ENCODE measurements at places on chromosomes 13 and 19.

GRCh38 chr19:55352040-55352439 lies 2.5 kb downstream of the COX6B2 start:
- DNase-seq, result no peak

DNA sequence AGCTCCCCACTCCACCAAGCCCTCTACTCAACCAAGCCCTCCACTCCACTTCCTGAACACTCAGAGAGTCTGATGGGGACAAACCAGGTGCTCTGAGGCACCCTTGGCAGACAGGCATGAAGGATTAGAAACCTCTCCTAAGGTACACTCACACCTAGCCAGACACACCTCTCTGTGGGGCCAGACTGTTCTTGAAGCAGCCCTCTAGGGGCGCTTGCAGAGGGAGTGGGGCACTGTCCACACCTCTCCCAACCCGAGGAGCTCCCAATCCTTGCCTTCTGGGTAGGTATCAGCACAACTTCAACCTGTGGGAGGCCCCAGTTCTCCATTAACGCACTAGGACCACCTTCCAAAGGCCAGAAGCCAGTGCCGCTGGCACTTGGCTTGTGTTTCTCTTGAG lies 108.7 kb upstream of the VSTM2B start:
- no peak for DNase-seq

GRCh38 chr13:65856431-65856830 lies 1373.7 kb downstream of the PCDH9 start:
- no peak for DNase-seq

DNA sequence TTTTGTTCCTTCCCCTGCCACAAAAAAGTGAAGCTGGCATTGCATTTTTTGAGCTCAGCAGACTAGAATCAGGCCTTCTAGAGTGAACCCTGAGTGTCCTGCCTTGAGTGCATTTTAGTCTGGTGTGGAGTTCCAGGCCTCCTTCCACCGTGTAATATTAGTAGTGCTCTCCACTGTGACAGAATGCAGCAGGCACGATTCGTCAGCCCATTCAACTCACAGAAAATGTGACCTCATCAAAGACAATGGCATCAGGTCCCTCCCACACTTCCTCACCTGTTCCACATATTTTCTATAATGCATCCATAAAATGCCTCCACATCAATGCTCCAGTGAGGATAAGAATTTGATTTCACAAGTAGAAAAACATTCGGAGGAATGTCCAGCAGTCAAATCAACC lies 227.6 kb downstream of the FGF9 start:
- no peak for DNase-seq

DNA sequence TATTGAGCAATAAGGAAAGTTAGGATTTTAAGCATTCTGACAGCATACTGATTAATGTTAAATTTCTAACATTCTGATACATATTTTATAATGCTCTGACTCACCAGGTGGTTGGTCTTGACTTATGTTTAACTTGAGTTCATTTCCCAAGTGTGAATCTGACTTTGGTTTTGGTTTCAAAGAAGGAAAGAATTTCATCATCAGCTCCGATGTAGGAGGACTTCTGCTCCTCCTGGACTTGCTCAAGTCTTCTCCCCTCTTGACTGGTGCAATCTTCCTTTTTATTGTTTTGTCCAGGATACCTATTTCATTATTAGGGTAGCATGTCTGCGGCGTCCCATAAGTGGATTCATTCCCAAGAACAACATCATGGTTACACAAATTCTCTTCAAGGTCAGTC lies 141.3 kb downstream of the RNF17 start:
- DNase-seq, result no peak

DNA sequence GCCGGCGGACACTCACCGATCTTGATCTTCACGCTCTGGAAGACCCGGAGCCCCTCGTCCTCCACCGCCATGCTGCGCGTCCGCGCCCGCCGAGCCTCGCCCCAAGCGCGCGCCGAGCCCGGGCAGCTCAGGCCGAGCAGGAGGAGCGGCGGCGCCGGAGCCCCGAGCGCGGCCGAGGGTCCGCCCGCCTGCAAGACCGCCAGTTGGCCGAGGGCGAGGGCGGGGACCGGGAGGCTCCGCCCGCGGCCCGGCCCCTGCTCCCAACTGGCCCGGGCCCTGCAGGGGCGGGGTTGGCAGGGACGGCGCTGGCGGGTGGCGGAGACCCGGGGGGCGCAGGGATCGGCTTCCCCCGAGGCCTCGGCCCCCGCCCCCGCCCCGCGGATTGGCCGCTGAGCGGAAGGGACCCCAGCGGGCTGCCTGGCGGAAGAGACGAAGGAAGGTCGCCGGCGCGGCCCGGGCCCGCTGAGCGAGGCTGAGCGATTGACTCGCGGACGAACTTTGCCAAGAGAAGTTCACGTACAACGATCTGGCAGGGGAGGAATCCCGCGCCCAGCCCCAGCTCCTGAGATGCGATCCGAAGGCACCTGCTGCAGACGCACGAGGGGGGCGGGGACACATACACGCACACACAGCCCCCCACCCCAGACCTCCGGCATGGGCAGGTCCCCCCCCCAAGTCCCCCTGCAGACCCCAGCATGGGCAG lies at the start of gene RASA3:
TSS of gene RASA3 (minus strand) at position 205 of the 703 bp plus-strand sequence. CDS start at position 71, 134 bp downstream.
- peak; percentile 33 for DNase-seq

- DNase-seq, result no peak
Measured at GRCh38 chr19:9054207-9054606, 32.7 kb upstream of the OR1M1 start.

- no peak for DNase-seq
Measured at GRCh38 chr19:10193790-10194499, 808 bp downstream of the DNMT1 start.

DNA sequence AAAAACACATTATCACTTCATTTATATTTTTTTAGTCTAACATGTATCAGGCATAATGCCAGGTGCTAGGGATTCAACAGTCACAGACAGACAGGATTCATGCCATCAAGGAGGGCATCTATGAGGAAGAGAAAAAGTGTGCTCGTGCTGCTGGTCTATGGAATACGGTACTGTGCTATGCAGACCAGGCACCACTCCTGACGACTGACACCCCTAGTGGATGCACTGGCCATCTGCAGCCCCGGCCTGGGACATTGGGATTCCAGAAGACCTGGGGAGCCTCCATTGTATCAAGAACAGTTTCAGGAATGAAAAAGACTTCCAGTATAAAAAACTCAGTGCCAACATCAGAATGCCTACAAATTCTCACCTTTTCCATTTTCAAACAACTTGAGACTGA lies 94.0 kb downstream of the KLF12 start:
- no peak for DNase-seq

- no peak for DNase-seq
Measured at GRCh38 chr19:58385313-58385890, 1.7 kb upstream of the RPS5 start.

- no peak for DNase-seq
Measured at GRCh38 chr13:63364159-63364558, 1948.5 kb upstream of the PCDH20 start.

DNA sequence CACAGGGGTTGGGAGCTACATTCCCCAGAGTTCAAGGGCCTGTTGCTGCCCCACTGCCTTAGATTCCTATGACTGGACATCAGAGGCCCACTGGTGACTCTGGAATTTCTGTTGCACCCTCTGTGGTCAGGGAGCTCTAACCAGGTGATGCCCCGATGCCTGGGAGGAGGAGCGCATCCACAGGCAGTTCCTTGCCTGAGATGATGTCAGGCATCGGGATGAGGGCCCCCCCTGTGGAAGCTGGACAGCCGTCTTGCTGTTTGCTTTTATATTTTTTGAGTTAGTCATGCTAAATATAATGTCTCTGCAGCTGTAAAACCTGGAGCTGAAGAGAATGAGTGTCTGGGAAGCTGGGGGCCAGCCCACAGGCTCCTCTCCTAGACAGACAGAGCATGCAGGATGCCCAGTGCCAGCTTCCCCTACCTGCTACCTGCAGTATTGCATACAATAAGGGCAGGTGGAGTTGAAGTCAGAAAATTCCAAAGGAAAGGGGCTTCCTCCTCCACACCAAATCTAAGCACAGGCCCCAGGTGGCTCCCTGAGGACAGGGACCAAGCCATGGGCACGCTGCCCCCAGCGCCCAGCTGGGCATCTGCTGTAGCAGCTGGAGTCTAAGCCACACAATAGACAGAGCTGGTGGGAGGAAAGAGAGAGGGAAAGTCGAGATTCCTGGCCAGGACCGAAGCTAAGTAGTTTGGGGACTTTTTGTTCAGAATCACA lies 16.2 kb downstream of the COL4A2 start:
- no peak for DNase-seq

GRCh38 chr19:39224910-39225309 lies 19.9 kb downstream of the IFNL3 start:
- DNase-seq, result no peak

- DNase-seq, result no peak
Measured at GRCh38 chr19:46035986-46036743, 4.6 kb downstream of the IGFL4 start.

DNA sequence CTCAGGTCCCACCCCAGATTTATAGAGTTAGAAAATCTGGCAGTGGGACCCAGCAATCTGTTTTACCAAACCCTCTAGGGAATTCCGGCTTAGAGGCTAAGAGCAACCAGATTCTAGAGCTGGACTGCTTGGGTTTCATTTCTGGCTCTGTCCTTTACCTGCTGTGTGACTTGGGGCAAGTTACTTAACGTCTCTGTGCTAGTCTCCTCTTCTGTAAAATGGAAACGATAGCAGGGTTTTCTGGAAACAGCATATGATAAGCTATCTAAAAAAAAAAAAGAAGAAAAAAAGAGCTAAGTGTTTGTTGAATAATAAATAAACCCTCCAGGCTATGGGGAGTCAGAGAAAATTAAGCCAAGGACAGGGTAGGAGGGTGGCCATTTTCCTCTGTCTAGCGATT lies 11.6 kb upstream of the CACNG7 start:
- no peak for DNase-seq

DNA sequence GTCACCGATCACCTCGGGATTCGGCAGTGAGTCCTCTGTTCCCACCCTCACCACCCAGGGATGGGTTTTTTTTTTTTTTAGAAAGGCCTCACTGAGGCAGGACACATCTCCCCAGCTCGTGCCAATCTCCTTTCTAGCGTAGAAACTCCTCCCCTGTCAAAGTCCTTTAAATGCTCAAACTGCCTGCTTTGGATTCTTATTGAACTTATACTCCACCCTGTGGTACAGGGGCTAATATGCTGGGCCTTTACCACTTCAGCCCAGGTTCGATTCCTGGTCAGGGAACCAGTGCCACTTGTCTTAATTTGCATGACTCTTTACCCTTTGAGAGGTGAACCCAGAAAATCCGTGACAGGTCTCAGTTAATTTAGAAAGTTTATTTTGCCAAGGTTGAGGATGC lies 8.3 kb upstream of the ZNF14 start:
- DNase-seq, result no peak

GRCh38 chr19:5587661-5588060 lies 19.9 kb upstream of the TINCR start:
- DNase-seq, result no peak

DNA sequence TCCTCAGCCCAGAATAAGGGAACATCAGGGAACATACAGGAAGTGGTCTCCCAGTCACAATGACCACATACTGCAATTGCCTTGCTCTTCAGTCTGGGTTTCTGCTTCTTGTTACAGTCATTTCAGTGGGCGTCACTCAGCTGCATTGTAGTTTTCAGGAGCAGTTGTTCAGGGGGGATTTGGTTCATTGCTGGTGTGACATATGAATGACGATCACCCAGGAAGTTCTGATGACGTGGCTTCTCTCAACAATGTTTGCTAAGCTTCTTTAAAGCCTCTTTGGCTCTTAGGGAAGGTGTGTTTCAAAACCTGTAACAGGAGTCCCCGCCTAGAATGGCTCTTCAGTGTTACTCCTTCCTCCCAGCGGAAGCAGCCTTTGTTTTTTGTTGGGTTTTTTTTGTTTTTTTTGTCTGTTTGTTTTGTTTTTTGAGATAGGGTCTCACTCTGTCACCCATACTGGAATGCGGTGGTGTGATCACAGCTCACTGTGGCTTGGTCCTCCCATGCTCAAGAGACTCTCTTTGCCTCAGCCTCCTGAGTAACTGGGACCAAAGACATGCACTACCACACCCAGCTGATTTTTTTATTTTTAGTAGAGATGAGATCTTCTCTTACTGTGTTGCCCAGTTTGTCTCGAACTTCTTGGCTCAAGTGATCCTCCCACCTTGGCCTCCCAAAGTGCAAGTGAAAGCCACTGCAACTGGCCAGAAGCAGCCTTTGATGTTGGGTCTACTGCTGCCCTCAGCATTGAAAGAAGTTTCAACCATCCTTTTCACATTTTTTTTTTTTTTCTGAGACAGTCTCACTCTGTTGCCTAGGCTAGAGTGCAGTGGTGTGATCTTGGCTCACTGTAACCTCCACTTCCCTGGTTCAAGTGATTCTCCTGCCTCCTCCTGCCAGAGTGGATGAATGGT lies 1.4 kb upstream of the SCEL start:
- DNase-seq, result no peak

All from KG1 (cell line).